Uterus (tissue), 4 donors: ENCODE measurements at places on chromosomes 16 and 17. TPM values are rescaled to one million over a fixed set of nuclear protein-coding genes. Genes with fewer than 3 reads are reported as not detected.

Gene CDT1
- total RNA-seq: not detected

Gene USP7
- 90.6 TPM for total RNA-seq

Gene MT1M
- total RNA-seq: not detected

Gene SLFN12L
- total RNA-seq: 2.8 TPM

DNA sequence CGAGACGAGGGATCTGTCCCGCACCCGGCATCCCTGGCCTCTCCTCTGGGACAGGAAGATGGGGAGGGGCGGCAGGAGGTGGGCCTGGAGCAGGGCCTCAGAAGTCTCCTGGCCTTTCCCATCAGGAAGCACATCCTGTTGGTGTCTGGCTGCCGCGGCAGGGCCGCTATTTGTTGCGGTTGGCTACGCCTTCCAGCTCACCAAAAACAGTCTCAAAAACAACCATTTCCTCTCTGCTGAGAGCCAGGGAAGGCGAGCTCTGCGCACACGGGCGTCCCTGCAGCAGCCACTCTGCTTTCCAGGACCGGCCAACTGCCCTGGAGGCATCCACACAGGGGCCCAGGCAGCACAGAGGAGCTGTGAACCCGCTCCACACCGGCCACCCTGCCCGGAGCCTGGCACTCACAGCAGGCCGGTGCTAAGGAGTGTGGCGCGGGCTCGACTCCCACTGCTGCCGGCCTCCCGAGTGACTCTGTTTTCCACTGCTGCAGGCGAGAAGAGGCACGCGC is at the start of gene TMEM204:
Gene TMEM204 (plus strand): TSS at position 224 of the 509 bp plus-strand sequence. CDS start 610 bp downstream, outside the sequence.
- DNase-seq: peak; percentile 81

- DNase-seq: no peak
Measured at GRCh38 chr17:59826706-59827453, 65.9 kb downstream of the TUBD1 start.

GRCh38 chr16:77612596-77612995 is 109.7 kb upstream of the NUDT7 start:
- no peak for DNase-seq

- DNase-seq: no peak
Measured at GRCh38 chr16:3838600-3839401, 41.7 kb downstream of the CREBBP start.

- DNase-seq: no peak
Measured at GRCh38 chr17:83076938-83077337, 2.5 kb upstream of the METRNL start.

DNA sequence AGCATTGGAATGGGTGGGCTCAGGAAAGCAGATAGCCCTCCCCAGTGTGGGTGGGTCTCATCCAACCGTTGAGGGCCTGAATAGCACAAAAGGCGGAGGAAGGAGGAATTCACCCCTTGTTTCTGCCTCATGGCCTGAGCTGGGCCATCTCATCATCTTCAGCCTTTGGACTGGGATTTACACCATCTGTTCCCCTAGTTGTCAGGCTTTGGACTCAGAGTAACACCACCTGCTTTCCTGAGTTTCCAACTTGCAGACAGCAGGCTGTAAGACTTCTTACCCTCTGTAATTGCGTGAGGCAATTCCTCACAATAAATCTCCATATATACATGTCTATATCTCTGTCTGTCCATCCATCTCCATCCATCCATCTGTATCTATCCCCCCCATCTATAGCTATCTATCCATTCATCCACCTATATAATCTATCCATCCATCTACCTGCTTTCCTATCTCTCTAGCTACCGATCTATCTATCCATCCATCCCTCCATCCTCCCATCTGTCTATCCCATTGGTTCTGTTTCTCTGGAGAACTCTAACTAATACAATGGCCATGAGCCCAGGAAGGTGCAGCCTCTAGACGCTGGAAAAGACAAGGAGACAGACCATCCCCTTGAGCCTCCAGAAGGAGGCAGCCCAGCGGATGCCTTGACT is 21.3 kb downstream of the DNAH17 start:
- DNase-seq: no peak

GRCh38 chr16:10921536-10922327 is 20.5 kb downstream of the DEXI start:
- no peak for DNase-seq

- no peak for DNase-seq
Measured at GRCh38 chr17:34363183-34363661, at the start of gene CCL1. Gene CCL1, minus strand, starts transcription at chr17:34363233. Its CDS starts 72 bp downstream, at chr17:34363161.
